GM12878 (cell line): ENCODE measurements at places on chromosomes 1 and 21. TPM values are rescaled to one million over a fixed set of nuclear protein-coding genes. Genes with fewer than 3 reads are reported as not detected.

GRCh38 chr1:117535821-117536220 is 70.0 kb upstream of the TENT5C start:
- H3K27me3 ChIP-seq: no peaks in the 10 kb centered on the region
- DNase-seq: no peak
- no peak overlapping the region for H3K4me3 ChIP-seq
- no peak overlapping the region for H3K27ac ChIP-seq
- no peaks in the 10 kb centered on the region for H3K36me3 ChIP-seq

Gene PDZK1IP1
- total RNA-seq: not detected in 2 replicates

DNA sequence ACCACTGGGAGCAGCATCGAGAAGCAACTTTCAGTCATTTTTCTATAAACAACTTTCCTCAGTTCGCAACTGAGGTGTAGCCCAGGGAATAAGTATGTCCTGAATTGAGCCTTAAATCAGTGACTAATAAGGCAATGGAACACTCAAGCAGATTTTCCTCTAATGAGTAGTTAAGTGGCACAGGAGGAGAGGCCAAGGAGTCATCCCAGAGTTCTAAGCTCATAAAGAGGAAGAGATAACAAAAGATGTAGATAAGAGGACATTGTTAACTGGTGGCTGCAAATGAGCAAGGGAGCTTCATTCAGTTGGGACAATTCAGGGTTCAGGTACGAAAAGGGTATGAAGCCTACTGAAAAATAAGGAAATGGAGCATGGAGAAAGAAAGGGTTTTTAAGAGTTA is 64.5 kb downstream of the LRRC40 start:
- no peak overlapping the region for H3K4me3 ChIP-seq
- H3K27me3 ChIP-seq: no peaks in the 10 kb centered on the region
- no peak overlapping the region for H3K27ac ChIP-seq
- DNase-seq: no peak
- H3K4me1 ChIP-seq: no peaks in the 10 kb centered on the region

GRCh38 chr1:230390371-230390770 is 35.8 kb downstream of the PGBD5 start:
- H3K36me3 ChIP-seq: no peaks in the 10 kb centered on the region
- H3K27ac ChIP-seq: no peak overlapping the region
- H3K4me1 ChIP-seq: no peaks in the 10 kb centered on the region
- DNase-seq: no peak
- H3K27me3 ChIP-seq: no peaks in the 10 kb centered on the region

Gene CELA2A
- 0.90 and 1.5 TPM in 2 replicates for total RNA-seq

DNA sequence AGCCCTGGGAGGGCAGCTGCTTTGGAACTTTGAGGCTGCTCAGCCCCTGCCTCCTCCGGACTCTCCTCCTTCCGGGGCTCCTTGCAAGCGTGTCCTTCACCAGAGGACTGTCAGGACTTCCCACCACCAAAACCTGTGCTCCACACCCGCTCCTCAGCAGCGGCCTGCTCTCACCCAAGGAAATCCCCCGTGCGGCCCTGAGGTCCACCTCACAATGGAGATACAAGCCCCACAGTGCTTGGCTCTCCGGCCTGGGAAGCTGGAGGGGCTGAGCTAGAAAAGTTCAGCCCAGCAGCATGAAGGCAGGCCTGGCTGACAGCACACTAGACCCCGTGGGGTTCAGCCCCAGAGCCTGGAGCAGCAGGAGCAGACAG is 33.6 kb downstream of the PGBD5 start:
- DNase-seq: no peak
- no peaks in the 10 kb centered on the region; the same call in 1 of the 2 replicates for H3K27me3 ChIP-seq
- no peaks in the 10 kb centered on the region for H3K4me1 ChIP-seq

Gene SELL
- total RNA-seq: 43.6 and 55.2 TPM in 2 replicates

- no peak overlapping the region for H3K4me3 ChIP-seq
- peak overlapping the region; percentile 61 for H3K27ac ChIP-seq
- H3K27me3 ChIP-seq: no peaks in the 10 kb centered on the region
- H3K36me3 ChIP-seq: no peaks in the 10 kb centered on the region; the same call in 1 of the 2 replicates
Measured at GRCh38 chr1:47351305-47351704, 17.7 kb downstream of the CMPK1 start.

DNA sequence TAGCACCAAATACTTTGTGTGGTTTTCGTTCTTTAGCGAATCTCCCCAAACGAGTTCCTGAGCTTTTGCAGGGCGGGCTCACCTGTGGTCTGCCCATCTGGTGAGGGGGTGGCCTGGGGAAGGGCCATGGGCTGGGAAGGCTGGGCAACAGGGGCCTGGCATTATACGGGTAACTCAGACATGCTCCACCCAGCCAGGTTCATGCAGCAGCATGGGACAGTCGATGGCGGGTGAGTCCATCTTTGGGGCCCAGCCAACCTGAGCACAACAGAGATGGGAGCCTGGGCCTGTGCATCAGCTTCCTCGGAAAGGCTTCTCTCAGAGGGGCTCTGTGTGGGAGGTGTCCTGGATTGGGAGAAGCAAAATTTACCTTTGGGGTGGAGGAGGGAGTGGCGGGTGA is 302.6 kb downstream of the CAMTA1 start:
- no peak overlapping the region for H3K4me3 ChIP-seq
- no peak overlapping the region for H3K27ac ChIP-seq
- no peak for DNase-seq
- no peaks in the 10 kb centered on the region; the same call in none of the 2 replicates for H3K27me3 ChIP-seq
- no peaks in the 10 kb centered on the region for H3K36me3 ChIP-seq
- no peaks in the 10 kb centered on the region for H3K4me1 ChIP-seq

- peaks cover 8% of the 10 kb centered on the region for H3K4me1 ChIP-seq
- peak overlapping the region; percentile 17; the same call in 1 of the 2 replicates for H3K27ac ChIP-seq
- no peak overlapping the region for H3K4me3 ChIP-seq
Measured at GRCh38 chr1:14733048-14733778, 134.7 kb downstream of the KAZN start.

DNA sequence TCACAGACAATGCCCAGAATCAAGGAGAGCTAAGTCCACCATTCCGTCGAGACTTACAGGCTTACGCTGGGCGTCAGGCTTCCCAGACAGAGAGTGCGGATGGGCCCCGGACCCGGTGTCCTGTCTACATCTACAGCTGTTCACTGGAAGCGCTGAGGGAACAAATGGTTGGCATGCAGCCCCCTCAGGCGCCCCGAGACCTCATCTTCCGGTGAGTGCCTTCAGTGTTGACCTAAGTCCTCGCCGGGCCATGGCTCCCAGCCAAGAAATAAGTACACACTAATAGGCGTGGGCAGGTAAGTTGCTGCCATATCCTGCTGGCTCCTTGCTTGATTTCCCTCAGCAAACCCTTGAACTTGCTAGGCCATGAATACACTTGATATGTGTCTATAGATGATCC is 26.2 kb downstream of the HYI start:
- H3K36me3 ChIP-seq: peaks cover 38% of the 10 kb centered on the region
- H3K27ac ChIP-seq: no peak overlapping the region
- DNase-seq: no peak
- H3K4me3 ChIP-seq: no peak overlapping the region
- H3K27me3 ChIP-seq: no peaks in the 10 kb centered on the region

- DNase-seq: no peak
- H3K4me1 ChIP-seq: no peaks in the 10 kb centered on the region
- H3K4me3 ChIP-seq: no peak overlapping the region
- H3K36me3 ChIP-seq: no peaks in the 10 kb centered on the region
- H3K27me3 ChIP-seq: no peaks in the 10 kb centered on the region
Measured at GRCh38 chr1:68723791-68724190, 226.9 kb upstream of the DEPDC1 start.

GRCh38 chr1:241061062-241061461 is 295.9 kb downstream of the RGS7 start:
- H3K27ac ChIP-seq: no peak overlapping the region
- no peak overlapping the region for H3K4me3 ChIP-seq
- H3K36me3 ChIP-seq: no peaks in the 10 kb centered on the region
- no peaks in the 10 kb centered on the region for H3K4me1 ChIP-seq

GRCh38 chr1:201353186-201353940 is 24.1 kb downstream of the TNNT2 start:
- H3K36me3 ChIP-seq: no peaks in the 10 kb centered on the region
- H3K4me3 ChIP-seq: no peak overlapping the region
- no peaks in the 10 kb centered on the region for H3K4me1 ChIP-seq
- no peak for DNase-seq
- H3K27me3 ChIP-seq: no peaks in the 10 kb centered on the region

Gene ACTN2
- total RNA-seq: not detected in 2 replicates

GRCh38 chr1:157133426-157133825 is 4.8 kb downstream of the ETV3 start:
- no peak overlapping the region for H3K4me3 ChIP-seq
- DNase-seq: no peak
- no peak overlapping the region for H3K27ac ChIP-seq
- H3K36me3 ChIP-seq: peaks cover 11% of the 10 kb centered on the region
- H3K4me1 ChIP-seq: 0 out of 2 replicates have a peak, but pooled peaks cover 4% of the 10 kb centered on the region

Gene SEC16B
- total RNA-seq: 0.10 and 0.21 TPM in 2 replicates

Gene TGFB2
- total RNA-seq: 0.35 TPM in 1 of 2 replicates, not detected in the other

GRCh38 chr1:25952841-25953401 is 44.9 kb downstream of the PAFAH2 start:
- no peak overlapping the region for H3K27ac ChIP-seq
- H3K4me1 ChIP-seq: no peaks in the 10 kb centered on the region

DNA sequence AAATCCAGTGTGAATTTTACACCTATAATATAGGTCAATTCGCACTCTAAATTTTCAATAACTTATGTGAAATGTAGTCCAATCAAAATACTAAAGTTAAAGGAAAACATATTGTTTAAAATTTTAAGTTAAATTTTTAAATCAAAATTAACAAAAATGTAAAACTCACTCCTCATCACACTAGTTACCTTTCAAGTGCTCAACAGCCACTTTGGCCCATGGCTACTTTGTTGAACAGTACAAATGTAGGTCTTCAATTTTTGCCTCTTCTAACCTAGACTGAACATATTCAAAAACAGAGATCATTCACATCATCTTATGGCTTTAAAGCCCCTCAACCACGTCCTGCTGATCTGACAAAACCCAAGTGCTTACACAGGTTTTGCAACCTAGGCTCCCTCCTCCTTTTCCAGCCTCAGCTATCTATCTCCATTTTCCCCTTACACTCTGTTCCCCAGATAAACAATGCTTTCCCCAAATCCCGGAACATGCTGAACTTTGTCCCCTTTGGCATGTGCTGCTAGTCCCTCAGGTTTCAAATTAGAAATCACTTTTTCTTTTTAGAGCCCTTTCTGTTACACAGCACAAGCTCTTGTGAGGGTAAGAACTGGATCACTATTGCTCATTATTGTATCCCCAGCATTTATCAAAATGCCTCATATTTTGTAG is 110.6 kb downstream of the AKT3 start:
- H3K36me3 ChIP-seq: no peaks in the 10 kb centered on the region
- DNase-seq: no peak
- no peaks in the 10 kb centered on the region for H3K27me3 ChIP-seq
- no peaks in the 10 kb centered on the region for H3K4me1 ChIP-seq

DNA sequence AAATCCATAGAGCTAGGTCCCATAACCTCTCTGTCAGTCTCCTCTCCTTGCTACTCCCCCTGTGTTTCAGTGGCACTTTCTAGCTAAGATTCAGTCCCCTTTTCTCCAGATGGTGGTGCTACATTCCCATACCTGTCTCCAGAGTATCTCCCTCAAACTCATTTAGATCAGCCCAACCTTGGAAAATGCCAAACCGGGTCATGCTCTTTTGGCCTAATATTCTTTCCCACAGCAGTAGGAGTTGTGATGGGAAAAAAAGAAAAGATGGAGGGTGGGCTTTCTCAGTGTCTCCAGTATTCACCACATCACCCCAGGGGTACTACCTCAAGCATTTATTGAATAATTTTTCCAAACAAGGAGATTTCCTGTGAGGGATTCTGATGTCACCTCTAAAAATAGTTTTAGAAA is 3.2 kb upstream of the RXFP4 start:
- H3K4me3 ChIP-seq: no peak overlapping the region
- no peak overlapping the region for H3K27ac ChIP-seq
- DNase-seq: peak; percentile 50
- H3K4me1 ChIP-seq: peaks cover 32% of the 10 kb centered on the region

DNA sequence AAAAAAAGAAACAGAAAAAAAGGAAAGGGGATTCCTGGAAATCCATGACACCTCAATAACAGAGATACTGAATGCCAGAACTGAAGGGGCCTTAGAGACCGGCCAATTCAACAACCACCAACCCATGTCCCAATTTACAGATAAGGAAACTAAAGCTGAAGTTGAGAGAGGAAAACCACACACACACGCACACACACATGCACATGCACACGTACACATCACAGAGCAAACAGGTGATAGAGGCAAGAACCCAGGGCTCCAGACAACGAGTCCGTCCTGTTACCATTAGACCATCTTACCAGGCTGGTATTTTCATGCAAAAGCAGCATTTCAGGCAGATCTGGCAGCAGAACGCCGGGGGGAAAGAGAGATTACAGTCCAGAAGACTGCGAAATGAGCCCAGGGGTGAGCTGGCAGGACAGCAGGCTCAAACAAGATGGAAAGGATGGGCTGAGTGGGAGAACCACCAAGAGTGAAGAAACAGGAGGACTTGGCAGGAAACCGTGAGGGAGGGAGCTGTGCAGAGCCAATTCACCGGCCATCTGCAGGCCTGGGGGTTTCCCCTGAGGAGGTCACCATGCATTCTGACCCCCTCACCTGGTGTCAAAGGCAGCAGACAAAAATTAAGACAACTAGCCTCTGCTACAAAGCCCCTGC is 43.5 kb downstream of the PAFAH2 start:
- H3K27ac ChIP-seq: no peak overlapping the region
- DNase-seq: no peak
- no peaks in the 10 kb centered on the region for H3K4me1 ChIP-seq

DNA sequence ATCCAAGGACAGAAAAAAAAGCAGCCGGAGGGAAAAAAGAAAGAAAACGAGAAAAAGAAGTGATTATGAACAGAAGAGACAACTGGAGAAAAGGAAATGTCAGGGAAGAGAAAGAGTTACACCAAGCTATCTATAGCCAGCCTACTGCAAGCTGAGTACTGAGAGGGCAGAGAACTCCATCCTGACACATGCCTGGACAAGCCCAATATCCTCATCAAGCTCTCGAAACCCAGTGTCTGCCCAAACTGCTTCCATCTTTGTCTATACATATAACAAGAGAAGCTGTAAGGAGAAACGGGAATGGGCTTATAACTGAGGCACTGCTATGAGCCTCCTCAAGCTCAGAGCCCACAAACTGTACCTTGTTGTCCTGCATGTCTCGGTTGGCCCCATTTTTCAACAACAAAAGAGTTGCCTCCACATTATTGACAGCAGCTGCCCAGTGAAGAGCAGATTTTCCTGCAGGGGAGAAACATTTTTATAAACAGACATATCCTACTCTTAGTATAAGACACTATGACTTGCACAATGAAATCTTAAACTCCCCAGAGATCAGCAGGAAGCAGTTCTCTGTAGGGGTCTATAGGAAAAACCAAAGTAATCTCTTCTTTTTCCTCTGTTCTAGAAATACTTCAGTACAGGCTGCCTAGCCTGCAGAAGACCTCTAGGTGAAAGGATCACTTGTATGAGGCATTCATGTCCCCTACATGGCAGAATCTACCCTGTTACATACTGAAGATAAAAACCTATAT is 21.2 kb upstream of the ADAM30 start:
- H3K36me3 ChIP-seq: no peaks in the 10 kb centered on the region
- H3K27me3 ChIP-seq: no peaks in the 10 kb centered on the region; the same call in none of the 2 replicates
- H3K4me3 ChIP-seq: no peak overlapping the region
- H3K27ac ChIP-seq: no peak overlapping the region
- no peak for DNase-seq

Gene FCRL1
- total RNA-seq: 0.85 and 0.90 TPM in 2 replicates
